Caco-2 (cell line): ENCODE measurements at places on chromosomes 5 and 9.

DNA sequence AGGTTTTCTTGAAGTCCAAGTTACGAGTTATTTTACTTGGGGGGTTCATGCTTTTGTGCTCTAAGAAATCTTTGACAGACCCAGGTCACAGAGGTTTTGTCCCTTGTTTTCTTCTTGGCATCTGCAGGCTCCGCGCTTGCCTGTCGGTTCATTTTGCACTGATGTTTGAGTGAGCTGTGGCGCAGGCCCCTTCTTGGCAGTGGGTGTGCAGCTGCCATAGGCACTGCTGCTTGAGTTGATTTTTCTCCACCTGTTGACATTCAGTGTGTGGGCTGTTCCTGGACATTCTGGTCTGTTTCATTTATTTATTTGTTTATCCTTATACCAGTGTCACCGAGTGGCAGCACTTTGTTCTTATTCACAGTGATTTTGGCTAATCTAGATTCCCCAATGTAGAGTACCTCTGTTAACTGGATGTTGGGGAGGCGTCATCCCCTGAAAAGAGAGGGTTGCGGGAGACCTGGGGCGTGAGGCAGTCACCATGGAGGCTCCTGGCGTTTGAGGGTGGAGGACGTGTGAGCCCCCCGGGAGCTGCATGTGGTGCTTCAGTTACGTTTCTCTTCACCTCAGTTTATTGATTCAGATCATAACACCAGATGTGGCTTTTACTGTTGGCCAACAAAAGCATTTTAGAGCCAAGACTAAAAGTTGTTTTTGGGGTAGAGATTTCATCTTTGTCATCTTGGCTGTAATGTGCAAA is 121.4 kb upstream of the CACNA1B start:
- no peaks in the 10 kb centered on the region for H3K27me3 ChIP-seq
- no peak overlapping the region for H3K4me3 ChIP-seq
- no peaks in the 10 kb centered on the region for H3K4me1 ChIP-seq
- DNase-seq: no peak

- peaks cover 22% of the 10 kb centered on the region for H3K4me1 ChIP-seq
- DNase-seq: peak; percentile 61
- no peak overlapping the region for H3K4me3 ChIP-seq
- H3K27ac ChIP-seq: peak overlapping the region; percentile 86
Measured at GRCh38 chr5:52987711-52988331, 1.3 kb upstream of the ITGA2 start.

DNA sequence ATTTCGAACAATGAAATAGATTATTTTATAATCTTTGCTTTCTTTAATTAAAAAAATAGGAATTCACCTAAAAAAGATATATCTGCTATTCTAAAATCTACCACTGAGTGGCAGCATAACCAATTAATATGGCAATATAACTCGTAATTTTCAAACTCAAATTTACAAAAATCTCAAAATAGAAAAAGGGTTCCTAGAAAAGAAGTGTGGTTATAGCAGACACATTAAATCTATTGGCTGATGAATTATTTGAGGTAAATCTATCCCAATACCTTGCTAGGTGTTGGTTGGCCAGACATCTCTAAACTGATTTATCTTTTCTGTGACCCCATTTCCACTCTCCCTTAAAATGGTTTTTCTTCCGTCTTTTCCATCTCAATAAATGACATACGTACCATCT is 30.2 kb upstream of the NRG2 start:
- no peaks in the 10 kb centered on the region for H3K27me3 ChIP-seq
- no peaks in the 10 kb centered on the region for H3K36me3 ChIP-seq
- no peak overlapping the region for H3K27ac ChIP-seq
- H3K4me1 ChIP-seq: no peaks in the 10 kb centered on the region
- no peak for DNase-seq

DNA sequence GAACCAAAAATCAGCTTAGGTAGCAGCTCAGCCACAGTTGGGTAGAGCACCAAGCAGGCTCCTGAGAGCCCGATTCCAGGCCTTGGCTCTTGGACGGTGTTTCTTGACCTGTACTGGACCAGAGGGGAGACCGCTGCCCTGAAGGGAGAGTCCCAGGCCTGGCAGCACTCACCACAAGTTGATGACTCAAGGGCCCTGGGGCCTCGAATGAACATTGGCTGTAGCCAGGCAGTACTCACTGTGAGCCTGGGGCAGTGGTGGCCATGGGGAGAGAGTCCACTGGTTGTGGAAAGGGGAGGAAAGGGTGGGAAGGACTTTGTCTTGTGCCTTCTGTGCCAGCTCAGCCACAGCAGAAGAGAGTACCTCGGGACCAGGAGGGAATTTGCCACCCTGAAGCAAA is 166.1 kb downstream of the EDIL3 start:
- no peaks in the 10 kb centered on the region for H3K36me3 ChIP-seq
- no peaks in the 10 kb centered on the region for H3K4me1 ChIP-seq
- no peak overlapping the region for H3K27ac ChIP-seq

DNA sequence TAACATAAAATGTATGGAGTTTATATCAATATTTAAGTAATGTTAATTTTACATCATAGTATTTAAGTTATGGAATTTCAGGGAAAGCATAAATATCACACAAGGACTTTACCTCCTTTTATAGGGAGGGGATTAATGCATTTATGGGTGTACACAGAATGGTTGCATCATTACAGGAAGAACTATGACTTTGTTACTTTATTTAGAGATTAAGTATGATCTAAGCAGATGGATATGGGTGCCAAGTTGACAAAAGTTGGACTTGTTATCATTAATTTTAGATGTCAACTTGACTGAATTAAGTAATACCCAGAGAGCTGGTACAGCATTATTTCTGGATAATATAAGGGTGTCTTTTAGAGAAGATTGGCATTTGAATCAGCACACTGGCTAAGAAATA is 160.5 kb upstream of the CDH10 start:
- no peaks in the 10 kb centered on the region for H3K36me3 ChIP-seq
- no peak overlapping the region for H3K4me3 ChIP-seq
- no peak for DNase-seq
- H3K27ac ChIP-seq: no peak overlapping the region
- H3K27me3 ChIP-seq: no peaks in the 10 kb centered on the region
- no peaks in the 10 kb centered on the region for H3K4me1 ChIP-seq

GRCh38 chr5:102713278-102713677 is 41.8 kb upstream of the PAM start:
- H3K36me3 ChIP-seq: no peaks in the 10 kb centered on the region
- H3K4me1 ChIP-seq: no peaks in the 10 kb centered on the region
- no peak overlapping the region for H3K27ac ChIP-seq
- H3K27me3 ChIP-seq: no peaks in the 10 kb centered on the region

DNA sequence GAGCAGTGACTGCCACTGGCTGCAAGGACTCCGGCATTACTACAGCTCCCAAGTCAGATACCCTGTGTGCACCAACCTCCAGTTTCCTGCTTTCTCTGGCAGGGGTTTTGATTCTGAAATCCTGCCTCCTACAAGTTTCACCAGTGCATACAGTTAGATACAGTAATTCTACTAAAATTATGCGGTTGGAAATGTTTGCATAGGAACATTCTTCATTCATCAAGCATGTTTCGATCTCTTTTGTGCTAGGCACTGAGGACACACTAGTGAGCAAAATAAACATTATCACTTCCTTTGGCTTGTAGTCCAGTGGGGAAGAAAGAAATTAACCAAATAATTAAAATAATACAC is 152.2 kb downstream of the TMEM167A start:
- DNase-seq: no peak
- H3K36me3 ChIP-seq: no peaks in the 10 kb centered on the region
- H3K4me3 ChIP-seq: no peak overlapping the region

- no peaks in the 10 kb centered on the region for H3K36me3 ChIP-seq
- no peak for DNase-seq
- peak overlapping the region; percentile 80 for H3K27ac ChIP-seq
- H3K4me3 ChIP-seq: no peak overlapping the region
- H3K27me3 ChIP-seq: no peaks in the 10 kb centered on the region
- peaks cover 16% of the 10 kb centered on the region for H3K4me1 ChIP-seq
Measured at GRCh38 chr5:133032852-133033742, 6.7 kb upstream of the ZCCHC10 start.

- no peak overlapping the region for H3K4me3 ChIP-seq
- H3K27ac ChIP-seq: no peak overlapping the region
- no peaks in the 10 kb centered on the region for H3K27me3 ChIP-seq
- no peak for DNase-seq
- no peaks in the 10 kb centered on the region for H3K36me3 ChIP-seq
Measured at GRCh38 chr9:19629488-19629887, 159.3 kb downstream of the SLC24A2 start.

DNA sequence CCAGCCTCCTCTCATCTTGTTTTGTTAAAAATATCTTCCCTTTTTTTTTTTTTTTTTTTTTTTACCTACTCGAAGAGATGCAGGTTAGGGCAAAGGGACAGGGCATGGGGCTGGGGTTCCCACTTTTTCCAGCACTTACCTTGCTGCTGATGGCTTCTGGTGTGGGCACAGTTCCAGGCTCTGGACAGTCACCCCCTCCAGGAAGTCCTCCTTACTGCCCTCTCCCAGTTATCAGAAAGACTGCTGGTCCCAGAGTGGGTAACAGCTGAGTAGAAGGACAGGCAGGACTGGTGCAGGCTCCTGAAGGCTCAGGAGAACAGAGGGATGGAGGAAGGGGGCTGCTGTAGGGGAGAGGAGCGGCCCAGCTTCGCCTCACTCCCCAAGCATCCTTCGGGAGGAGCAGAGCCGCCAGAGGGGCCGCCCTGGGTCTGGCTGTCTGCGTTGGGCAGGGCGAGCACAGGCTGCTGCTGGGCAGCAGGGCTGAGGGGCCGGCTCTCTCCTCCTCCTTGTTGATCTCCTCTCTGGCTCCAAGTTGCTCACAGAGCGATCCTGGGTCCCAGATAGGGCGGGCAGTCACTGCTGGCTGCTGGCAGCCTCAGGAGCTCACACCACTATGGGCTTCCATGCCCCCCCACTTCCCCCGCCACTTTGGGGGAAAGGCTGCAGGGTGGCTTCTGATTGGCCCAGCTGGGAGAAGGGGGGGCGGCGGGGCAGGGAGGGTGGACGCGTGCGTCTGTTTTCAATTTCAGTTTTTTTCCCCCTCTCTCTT is at the start of gene PDGFRB:
Gene PDGFRB, minus strand, starts transcription at position 588 of the 769 bp plus-strand sequence. CDS start 18,798 bp downstream, outside the sequence.
- peak within 1 kb of the TSS; percentile 60 for H3K27ac ChIP-seq
- 0 out of 2 replicates have a peak, but pooled peaks cover 2% of the 10 kb centered on the region for H3K4me1 ChIP-seq
- no peak for DNase-seq
- H3K4me3 ChIP-seq: no peak within 1 kb of the TSS

DNA sequence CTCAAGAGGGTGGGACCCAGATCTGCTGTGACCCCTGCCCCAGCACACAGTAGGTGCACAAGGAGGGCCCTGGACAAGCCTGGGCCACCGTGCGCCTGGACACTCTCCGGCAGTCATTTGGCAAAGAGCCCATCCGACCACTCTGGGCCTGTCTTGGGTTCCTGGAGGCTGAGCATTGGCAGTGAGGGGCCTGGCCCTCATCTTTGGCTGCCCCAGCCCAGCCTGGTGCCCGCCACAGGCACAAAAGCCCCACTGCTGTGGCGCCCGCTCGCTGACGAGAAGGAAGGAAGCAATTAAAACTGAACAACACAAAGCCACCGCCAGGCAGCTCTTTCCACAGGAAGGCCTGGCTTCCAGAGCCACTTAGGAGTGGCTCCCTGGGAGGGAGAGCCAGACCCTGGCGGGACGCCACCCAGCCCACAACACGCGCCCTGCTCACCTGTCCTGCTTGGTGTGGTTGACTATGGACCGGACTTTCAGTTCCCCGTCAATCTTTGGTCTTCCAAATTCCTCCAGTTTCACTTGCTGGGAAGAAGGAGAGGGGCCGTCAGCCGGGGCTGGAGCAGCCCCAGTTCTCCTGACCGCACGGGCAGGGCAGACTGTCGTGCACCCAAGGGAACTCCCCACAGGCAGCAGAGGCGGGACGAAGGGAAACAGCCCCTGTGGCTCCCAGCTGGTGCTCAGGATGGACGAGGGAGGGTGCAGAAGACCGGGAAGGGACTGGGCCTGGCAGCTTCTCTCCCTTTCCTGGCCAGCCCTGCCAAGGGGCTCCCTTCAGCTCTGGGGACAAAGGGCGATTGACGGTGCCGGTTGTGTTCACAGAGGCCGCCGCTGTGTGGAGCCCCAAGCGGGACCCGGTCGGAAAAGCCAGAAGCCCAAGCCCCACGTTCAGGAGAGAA is 50.9 kb upstream of the SARDH start:
- H3K4me1 ChIP-seq: no peaks in the 10 kb centered on the region
- peak overlapping the region; percentile 24 for H3K27ac ChIP-seq
- DNase-seq: no peak
- H3K27me3 ChIP-seq: no peaks in the 10 kb centered on the region
- no peak overlapping the region for H3K4me3 ChIP-seq

DNA sequence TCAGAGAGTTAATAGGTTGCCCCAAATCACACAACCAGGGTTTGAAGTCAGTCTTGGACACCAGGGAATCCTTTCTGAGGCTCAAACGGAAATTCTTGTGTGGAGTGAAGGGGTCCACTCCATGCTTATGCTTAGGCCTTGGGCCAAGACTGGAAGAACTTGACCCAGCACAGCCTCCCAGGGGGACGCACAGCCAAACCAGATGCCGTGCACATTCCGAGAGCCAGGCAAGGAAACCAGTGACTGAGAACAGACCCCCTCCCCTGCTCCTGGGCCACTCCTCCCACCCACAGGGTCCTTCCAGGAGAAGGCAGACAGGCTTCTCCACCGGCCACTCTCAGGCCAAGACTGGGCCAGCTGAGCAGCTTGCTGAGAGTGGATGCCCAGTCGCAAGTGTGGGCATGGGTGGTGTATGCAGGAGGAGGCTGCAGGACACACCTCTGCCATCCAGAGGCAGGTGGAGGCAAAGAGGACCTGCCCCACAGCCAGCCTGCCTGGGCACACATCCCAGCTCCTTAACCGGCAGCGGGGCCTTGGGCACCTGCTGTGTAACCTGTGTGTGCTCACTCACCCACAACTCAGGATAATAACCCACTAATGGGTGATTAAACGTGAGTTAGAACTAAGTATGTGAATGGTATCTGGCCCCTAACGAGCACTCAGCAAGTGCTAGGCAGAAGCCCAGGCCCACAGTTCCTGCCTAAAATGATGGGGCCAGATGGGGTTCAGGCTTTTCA is 38.0 kb downstream of the NIPAL4 start:
- no peak for DNase-seq
- no peak overlapping the region for H3K27ac ChIP-seq
- no peaks in the 10 kb centered on the region for H3K27me3 ChIP-seq
- H3K4me3 ChIP-seq: no peak overlapping the region
- H3K36me3 ChIP-seq: no peaks in the 10 kb centered on the region
- no peaks in the 10 kb centered on the region for H3K4me1 ChIP-seq

DNA sequence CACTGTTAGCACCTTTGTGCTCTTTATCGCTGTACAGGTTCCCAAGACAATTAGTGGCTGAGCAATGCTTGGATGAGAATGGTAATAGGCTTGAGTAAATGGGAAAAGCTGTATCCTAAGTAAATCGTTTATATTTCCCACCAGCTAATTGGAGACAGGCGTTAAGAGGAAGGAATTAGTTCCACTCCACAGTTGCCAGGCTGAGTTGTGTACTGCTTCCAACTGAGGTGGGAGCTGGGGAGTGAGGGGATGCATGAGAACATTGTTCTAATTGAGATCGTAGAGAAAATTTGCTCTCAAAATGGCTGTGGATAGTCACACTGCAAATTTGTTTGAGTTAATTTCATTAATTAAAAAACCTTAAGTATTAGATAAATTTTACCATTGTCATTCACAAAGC is 285.0 kb upstream of the ADAMTSL1 start:
- H3K4me1 ChIP-seq: peaks cover 21% of the 10 kb centered on the region
- H3K36me3 ChIP-seq: no peaks in the 10 kb centered on the region
- H3K27ac ChIP-seq: no peak overlapping the region
- H3K27me3 ChIP-seq: no peaks in the 10 kb centered on the region

GRCh38 chr5:68405784-68406743 is 190.5 kb downstream of the PIK3R1 start:
- H3K4me3 ChIP-seq: no peak overlapping the region
- no peaks in the 10 kb centered on the region for H3K27me3 ChIP-seq
- H3K36me3 ChIP-seq: no peaks in the 10 kb centered on the region
- no peak overlapping the region for H3K27ac ChIP-seq
